Amygdala (tissue), 56 donors: ENCODE measurements at places on chromosomes 5 and 9.

DNA sequence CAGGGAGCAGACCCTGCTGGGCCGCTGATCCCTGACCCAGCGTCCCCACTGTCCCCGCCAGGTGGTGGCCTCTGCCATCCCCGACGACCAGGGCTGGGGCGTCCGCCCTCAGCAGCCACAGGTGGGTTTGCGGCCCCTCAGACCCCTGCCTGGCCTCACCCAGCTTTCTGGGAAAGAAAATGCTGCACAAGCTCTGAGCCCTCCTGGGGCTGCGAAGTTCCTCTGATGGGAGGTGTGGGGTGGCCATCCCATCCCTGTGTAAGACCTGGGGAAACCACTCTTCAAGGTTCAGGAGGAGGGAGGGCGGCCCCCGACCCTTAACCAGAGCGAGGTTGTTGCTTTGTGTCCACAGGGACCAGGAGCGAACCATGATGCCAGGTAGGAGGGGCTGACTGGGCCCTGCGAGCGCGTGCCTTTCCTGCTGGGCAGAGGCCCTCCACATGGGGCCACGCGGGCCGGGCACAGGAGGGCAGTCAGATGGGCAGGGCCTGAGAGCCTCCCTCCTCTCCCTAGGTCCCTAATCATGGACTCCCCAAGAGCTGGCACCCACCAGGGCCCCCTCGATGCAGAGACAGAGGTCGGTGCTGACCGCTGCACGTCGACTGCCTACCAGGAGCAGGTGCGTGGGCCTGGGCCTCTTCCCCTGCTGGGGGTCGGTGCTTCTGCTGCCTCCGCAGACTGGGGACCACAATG is 7.7 kb downstream of the NOXA1 start:
- DNase-seq: no peak

GRCh38 chr5:142315096-142315900 is 9.5 kb downstream of the SPRY4 start:
- no peak for DNase-seq

DNA sequence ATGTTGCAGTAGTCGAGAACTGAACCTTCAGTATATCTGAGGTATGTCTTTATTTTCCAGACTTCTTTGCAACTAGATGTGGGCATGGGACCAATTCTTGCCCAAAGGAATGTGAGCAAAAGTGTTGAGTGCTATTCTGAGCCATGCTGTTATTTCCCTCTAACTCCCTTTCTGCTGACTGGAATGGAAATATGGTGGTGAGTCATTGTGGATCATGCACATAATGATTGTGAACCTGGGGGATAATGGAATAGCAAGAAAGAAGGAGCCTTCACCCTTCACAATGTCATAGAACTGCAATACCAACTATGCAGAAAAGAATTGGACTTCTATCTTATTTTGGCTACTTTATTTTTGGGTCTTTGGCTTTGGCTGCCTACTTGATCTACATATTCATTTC is 10.3 kb upstream of the DOCK2 start:
- no peak for DNase-seq

DNA sequence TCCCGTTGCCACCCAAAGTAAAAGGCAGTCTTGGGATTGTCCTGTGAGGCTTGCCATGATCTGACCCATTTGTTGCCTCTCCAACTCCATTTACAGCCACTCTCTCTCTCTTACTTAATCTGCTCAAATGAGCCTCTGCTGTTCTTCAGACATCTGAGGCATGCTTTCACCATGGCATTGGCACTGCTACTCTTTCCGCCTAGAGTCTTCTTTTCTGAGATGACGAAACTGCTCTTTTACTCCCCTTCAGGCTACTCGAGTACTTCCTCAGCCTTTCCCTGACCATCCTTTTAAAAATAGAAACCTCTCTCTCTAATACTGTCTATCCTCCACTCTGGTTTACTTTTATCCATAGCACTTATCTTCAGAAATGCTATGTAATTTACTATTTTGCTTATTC is 9.0 kb downstream of the FOCAD start:
- DNase-seq: no peak

- DNase-seq: no peak
These were observed 92.8 kb upstream of the CAST start for GRCh38 chr5:96569332-96569731.

DNA sequence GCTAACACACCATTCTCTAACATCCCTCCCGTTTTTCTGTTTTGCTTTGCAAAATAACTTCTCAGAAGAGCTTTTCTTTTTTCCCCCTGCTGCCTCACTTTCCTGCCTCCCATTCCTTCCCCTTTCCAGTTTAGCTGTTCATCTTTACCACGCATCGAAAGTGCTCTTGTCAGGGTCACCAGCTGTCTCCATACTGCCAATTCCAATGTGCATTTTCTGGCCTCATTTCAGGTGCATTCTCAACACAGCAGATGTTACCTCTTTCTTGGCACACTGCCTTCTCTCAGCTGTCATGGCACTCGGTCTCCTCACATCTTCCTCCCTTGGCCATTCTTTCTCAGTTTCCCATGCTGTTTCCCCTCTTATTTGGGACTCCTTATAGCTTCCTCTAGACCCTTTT is 9.5 kb downstream of the ARSK start:
- no peak for DNase-seq

- no peak for DNase-seq
These were observed 32.0 kb upstream of the SMU1 start for GRCh38 chr9:33108472-33108871.

DNA sequence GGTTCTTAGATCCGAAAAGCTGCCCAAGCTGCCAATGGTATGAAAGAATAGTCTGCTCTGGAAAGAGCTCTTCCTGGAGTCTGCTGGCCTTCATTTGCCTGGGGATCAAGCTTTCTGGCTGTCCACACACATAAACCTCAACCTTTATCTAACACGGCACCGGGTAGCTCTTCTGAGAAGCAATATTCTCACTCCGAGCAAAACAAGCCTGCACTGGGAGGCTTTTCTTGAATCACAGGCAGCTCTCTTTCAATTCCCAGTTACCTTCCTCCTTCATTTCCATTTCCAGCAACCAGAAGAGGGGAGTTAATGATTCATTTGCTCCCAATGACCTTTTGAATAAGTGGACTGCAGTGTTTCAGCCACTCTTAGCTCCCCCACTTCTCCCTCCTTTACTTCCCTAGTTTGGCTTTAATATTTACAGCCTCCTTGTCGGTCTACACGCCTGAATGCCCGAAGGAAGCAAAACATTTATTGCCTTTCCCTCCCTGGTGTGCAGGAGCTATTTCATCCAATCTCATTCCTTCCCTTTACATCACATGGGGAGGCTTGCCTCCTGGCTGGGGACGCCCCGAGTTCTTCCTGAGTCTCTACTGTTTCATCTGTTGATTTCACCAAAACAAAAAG is 187.1 kb downstream of the ARHGEF28 start:
- no peak for DNase-seq

- DNase-seq: no peak
These were observed 192.4 kb downstream of the GAS1 start for GRCh38 chr9:86754581-86755560.

DNA sequence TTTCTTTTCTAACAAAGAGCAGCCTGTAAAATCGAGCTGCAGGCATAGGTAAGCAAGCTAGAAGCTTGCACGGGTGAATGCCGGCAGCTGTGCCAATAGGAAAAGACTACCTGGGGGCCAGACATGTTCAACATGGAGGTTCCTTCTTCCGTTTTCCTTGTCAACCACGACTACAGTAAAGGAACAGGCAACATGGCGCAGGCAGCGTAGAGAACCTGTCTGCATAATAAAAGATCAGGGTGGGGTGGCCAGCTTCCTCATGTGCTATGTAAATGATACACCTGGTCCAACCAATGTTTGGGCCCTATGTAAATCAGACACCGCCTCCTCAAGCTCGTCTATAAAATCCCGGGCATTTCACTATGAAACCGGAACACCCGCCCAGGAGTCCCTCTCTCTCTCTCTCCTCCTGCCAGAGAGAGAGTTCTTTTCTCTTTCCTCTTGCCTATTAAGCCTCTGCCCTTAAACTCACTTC is 103.8 kb upstream of the LIFR start:
- no peak for DNase-seq

DNA sequence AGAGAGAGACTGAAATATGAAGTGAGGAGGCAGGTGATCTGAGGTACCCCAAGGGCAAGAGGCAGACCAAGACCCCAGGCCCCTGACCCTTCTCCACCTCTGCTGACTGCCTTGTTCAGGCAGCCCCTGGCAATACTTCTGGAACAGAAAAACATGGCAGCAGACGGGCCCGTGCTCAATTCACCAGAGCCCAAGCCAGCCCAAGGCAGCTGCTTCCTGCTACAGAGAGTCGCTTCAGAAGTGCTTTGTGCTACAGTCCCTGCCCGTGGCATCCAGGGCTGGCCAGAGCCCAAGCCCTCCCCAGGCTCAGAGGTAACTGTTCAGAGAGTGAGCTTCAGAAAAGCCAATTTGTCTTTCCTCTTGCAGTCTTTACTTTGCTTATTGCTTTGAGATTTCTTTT is 151.4 kb upstream of the FSTL4 start:
- DNase-seq: peak; percentile 20

GRCh38 chr5:35899800-35900199 is 38.6 kb downstream of the CAPSL start:
- DNase-seq: no peak

DNA sequence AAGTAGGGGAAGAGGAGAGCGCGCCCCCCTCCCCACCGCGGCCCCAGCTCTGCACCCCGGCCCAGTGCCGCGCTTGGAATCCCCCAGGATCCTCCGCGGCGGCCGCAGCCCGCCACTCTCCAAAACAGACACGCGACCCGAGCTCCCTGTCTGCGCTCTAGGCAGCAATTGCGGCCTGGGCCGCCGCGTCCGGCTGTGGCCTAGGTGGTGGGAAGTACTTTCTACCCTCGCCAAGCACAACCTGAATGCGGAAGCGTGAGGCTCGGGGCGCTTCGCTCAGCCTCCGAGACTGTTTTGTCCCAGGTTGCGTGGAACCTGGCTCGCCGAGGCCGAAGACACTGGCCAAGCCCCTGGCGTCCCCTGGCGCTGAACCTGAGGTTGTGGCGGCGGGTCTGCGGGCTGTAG is 3.3 kb upstream of the FOXB2 start:
- DNase-seq: no peak

GRCh38 chr9:105681724-105682123 is 12.6 kb upstream of the TMEM38B start:
- no peak for DNase-seq

DNA sequence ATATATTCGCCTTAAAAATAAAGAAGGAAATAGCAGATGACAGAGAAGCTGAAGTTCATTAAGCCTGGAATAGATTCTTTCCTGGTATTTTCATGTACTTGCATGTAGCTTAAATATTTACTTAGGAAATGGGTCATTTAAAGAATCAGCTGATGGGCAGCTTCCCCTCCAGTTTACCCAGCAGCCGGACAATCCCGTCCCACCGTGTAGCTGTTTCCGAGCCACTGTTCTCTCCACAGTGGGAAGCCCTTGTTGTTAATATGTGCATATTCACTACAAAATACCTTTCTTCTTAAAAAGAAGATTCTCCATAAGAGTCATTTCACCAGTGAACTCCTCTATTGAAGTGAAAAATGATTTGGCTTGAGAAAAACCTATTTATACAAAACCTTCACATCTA is 187.0 kb downstream of the FANCC start:
- DNase-seq: no peak

DNA sequence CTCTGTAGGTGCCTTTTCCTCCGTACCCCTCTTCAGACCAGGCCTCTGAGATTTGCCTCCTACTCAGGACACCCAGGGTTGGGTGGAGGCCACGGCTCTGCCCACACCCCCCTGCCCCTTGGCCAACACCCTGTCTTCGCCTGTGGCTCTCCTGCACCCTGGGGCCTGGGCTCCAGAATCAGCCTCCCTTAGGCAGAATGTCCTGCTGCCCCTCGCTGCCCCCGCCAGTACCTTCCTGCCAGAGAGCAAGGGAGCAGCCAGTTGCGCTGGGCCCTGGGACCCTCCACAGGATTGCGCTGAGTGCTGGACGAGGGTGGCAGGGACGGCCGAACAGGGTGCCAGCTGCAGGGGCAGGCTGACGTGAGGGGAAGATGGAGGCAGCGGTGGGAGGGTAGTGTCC is 53.5 kb downstream of the COL5A1 start:
- no peak for DNase-seq

DNA sequence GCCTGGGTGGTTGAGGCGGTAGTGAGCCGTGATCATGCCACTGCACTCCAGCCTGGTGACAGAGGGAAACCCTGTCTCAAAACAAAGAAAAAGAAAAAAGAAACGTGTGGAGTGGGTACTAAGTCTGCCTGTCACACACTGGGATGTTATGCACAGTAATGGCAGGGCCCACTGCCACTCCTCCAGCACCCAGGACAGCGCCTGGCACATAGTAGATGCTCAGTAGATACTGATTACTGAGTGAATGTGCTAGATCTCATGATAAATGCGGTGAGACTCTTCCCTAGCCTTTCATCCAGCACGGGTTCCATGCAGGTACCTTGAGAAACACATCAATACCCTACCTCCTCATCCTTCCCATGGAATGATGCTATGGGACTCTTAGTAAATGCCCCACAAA is 87.4 kb upstream of the HSPA9 start:
- no peak for DNase-seq

GRCh38 chr9:77017505-77017894 is 2.0 kb upstream of the FOXB2 start:
- DNase-seq: no peak

GRCh38 chr5:156641686-156642085 is 208.4 kb upstream of the PPP1R2B start:
- DNase-seq: no peak

DNA sequence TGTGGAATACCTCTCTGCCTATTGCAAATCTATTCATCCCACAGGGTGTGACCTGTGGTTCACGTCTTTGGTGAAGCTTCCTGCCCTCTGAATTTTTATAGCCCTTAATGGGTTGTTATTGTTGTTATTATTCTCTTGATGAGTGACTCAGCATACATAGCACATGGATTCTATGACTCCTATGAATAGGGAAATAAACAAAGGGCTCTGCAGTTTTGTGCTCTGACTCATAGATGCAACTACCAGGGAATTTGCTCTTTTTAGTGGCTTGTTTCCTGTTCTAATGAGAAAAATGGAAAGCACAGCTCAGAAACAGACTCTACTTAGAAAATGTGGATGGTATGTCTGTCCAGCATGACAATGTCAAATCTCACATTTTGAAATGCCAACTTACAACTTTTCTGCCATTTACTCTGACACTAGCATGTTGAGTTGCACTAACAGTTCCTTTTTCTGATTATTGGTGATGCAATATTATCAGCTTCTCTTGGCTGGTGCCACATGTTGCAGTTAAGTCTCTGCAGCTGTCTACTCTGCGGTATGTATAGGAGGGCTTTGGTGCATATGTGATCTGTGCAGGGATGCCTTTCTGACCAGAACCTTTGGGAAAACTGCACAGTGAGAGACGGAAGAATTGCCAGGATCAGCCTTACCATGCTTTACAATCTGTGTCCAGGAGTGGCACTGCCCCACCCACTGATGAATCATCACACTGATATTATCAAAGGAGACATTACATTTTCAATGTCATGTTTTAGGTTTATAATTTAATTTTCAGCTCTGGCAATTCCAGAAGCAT is 996.4 kb upstream of the WWC1 start:
- DNase-seq: peak; percentile 37

GRCh38 chr5:179288101-179288808 is 57.0 kb downstream of the ADAMTS2 start:
- no peak for DNase-seq
